ENCODE measurements at places on chromosomes 11 and 22.

DNA sequence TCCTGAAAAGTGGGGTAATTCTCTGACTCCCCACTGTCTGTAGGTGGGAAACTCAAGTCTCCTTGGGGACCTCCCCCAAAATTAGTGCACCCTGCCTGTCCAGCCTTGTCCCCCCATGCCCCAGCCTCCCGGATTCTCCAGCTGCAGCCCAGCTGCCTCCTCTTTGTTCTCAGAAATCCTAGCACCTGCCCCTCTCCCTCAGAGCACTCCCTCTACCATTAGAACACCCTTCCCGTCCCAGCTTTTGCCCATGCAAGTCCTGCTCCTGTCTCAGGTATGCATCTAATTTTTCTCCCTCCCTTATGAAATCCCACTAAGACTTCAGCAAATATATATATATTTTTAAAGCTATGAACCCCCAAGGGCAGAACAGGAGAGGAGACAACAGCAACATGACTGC is 37.3 kb downstream of the LRFN4 start:
- DNase-seq = no peak

GRCh38 chr11:80109031-80109430 is 668.2 kb upstream of the TENM4 start:
- DNase-seq = no peak

GRCh38 chr22:49668402-49668801 is 159.3 kb downstream of the BRD1 start:
- no peak for DNase-seq

- DNase-seq = no peak
These were observed 42.4 kb downstream of the KCNJ4 start for GRCh38 chr22:38412435-38413084.

- DNase-seq = no peak
These were observed 23.5 kb downstream of the TYR start for GRCh38 chr11:89201138-89201537.

Data from stromal cell of bone marrow (primary cell).